ENCODE measurements at places on chromosomes 6 and 20.

- peak; percentile 69 for DNase-seq
Observed at GRCh38 chr20:59605601-59606364, 1.4 kb downstream of the PHACTR3 start.

DNA sequence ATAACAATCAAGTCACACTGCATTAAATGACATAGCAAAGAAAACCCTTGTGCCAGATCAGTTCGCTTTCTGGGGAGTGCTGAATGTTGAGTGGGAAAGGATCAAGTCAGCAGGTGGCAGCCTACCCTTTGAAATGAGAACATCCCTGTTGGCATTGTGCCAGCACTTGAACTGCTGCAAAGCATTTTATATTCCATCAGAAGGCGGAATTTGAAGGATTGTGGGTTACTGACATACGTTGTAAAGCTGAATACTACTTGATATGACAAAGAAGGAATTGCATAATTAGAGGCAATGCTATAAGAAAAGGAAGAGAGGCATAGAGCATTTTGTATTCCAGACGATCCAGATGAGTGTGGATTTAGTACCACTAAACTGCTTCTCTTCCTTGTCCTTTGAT, 26.5 kb downstream of the BCKDHB start:
- peak; percentile 16 for DNase-seq

GRCh38 chr20:24587384-24588046, 118.1 kb downstream of the SYNDIG1 start:
- no peak for DNase-seq

DNA sequence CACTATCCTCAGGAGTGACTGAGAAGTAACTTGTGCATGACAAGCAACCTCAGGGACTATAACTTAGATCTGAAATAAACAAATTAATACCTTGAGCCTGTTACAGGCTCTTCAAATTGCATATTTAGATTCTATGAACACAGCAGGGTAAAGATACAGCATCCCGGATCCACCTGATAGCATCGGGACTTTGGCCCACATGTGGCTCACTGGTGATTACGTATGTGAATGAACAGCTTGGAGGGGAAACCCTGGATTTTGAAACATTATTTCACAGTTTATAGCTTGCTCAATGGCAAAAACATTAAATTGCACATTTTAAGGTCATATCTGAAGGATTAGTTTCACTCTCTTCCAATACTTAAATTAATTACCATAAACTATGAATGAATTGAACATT, 133.2 kb downstream of the KHDRBS2 start:
- no peak for DNase-seq

- DNase-seq: no peak
Observed at GRCh38 chr6:15999201-15999600, 129.7 kb upstream of the MYLIP start.

DNA sequence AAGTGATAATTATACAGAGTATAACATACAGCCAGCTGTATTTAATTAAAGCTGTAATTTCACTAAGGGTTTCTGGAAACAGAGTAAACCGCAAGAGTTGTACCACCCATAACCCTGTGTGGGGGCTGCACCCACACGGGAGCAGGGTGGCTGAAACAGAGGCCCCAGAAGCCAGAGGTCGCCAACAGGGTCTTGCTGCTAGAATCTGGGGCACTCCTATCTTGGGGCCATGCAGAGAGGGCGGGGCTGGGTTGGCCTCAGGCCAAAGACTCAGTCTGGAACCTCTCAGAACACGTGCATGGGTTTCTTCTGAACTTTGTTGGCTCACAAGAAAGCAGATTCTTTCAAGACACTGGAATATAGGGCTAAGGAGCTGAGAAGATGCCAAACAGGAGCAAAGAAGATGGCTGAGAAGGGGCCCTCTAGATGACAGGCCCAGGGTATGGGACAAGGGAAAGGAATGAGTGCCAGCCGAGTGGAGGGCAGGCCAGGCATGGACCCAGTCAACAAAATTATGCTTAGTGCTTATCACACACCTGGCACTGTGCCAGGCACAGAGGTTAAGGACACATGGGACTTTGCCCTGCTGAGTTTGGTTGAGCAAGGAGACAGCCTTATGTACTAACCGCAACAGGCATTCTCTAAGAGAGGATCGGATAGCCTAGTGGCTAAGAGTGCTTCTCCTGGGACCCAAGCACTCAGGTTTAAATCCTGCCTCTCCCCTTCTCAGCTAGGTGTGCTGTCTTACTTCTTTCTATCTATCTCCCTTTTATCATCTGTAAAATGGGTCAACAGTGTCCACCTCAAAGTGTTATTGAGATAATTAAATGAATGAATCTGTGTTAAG, 96.6 kb upstream of the FOXP4 start:
- DNase-seq: no peak

GRCh38 chr6:68544450-68544849, 90.6 kb upstream of the ADGRB3 start:
- no peak for DNase-seq

DNA sequence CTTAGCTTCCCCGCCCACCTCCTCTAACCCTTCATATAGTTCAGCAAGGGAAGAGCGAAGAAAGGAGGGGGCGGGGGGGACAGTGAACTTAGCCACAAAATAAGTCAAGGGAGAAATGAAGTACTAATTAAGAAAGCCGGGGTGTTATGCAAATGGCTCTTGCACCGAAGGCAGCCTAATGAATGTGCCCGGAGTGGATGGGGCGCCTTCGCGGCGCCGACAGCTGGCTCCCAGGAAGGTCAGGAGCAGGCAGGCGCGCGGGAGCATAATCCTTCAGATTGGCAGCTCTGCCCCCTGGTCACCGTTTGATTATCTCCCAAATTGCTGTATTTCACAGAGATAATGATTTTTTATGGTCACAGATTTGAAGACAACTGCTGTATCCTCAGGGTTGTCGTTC, 395.1 kb downstream of the TFAP2B start:
- no peak for DNase-seq

DNA sequence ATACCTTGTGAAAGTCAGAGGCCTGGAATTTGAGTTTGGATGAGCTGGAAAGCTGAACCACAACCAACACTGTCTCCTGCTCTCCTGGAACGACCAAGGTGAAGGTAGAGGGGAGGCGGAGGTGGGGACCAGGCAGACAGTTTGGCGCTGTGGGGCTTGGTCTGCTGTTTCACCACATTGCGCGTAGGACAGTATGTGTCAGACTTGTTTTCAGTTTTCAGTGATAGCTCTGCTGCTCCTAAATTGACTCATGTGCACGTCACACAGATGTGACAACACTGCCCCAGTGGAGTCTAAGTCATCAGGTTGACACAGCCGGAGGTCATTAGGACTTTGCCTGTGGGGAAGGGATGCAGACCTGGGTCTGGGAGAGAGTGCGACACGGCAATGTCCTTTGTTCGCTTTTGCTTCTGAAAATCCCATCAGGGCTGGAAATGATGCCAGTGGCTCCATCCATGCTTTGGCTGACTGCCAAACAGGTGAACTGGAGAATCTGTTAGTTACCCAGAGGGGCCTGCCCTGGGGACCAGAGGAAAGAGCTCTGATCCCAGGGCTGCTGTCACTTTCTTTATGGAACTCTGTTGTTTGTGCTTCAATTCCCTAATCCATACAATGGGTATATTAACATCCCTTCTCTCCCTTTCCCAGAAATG, 255.5 kb downstream of the CDC5L start:
- no peak for DNase-seq

DNA sequence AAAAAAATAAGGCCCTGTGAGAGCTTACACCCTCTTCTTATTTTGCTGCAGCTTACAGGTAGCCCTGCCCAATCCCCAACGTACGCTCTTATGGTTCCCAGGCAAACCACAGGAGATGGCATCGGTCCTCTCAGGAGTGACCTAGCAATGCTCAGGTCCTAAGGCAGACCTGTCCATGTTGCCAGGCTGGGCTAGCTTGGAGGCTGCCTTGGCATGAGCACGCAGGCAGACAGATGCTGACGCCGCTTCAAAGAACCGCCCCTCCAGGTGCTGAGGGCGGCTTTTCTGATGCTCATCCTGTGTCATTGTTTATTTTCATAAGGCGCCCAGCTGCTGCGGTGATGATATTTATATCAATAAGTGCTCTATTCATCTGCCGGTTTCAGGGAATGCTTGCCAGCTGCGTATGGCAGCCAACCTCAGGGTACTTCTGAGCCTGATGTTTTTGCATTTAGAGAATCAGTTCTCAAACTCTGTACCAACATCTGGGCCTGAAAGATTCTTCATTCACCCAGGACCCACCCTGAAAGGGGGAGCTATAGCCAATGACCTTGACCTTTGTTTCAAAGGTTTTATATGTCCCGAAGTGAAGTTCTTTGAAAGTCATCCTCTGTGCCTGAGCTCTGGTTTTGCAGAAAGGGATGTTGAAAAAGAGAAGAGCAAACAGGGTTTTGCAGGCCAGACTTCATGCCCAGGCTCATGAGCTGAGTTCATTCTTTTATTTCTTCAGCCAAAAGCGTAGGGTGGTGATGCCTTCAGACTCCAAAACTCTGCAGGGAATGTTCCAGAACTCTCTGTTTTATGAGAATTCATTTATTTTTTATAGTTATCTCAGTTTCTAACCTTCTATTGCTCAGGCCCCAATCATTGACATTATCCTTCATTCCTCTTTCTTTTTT, 475.6 kb upstream of the CHD6 start:
- DNase-seq: no peak

- DNase-seq: no peak
Observed at GRCh38 chr6:35165630-35166071, 24.5 kb upstream of the TCP11 start.

DNA sequence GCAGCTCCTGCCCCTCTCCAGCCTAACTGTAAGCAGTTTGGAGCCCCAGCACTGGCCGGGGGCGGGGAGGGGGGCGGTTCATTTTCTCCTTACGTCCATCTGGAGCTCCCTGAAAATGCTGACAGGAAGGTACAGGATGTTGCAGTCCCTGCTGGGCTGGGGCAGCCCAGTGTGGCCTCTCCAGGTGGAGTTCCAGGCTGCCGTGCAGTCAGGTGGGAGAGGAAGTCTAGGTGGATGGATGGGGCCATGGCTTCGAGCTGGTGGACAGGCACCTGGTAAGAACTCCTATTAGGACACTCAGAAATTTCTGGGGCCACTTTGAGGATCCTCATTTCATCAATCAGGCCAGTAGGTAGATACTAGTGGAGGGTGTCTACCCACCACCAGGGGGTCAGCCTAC, 295.2 kb downstream of the CDH26 start:
- DNase-seq: no peak

DNA sequence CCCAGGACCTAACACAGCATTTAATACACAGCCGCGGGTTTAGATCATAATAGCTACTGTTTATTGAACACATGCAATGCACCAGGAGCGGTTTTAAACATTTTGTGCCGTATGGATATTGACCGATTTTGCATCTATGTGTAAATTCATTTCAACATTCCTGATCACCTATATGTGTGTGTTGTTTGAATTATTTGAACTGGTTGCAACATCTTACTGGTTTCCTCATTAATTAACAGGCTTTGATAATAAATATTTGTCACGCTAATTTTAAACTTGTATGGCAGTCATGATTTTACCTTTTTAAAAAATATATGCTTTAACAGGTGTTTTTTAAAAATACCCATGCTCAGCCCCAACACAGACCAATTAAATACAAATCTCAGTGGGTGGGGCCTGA, 35.8 kb downstream of the CPNE5 start:
- DNase-seq: no peak

DNA sequence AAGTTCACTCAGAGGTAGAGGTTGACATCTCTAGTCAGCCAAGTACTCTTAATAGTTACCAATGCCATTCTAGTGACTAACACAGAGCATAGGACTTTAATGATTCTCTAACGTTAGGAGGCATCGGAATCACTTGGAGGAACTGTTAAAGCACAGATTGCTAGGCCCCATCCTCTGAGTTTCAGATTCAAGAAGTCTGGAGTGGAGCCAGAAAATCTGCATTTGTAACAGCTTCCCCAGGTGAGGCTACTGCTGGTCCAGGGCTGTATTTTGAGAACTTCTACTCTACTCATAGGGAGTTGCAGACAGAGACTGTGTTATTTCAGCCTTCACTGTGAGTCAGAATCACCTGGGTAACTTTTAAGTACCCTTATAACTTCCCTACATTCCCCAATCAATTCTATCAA, 5.7 kb downstream of the LMBRD1 start:
- DNase-seq: no peak

DNA sequence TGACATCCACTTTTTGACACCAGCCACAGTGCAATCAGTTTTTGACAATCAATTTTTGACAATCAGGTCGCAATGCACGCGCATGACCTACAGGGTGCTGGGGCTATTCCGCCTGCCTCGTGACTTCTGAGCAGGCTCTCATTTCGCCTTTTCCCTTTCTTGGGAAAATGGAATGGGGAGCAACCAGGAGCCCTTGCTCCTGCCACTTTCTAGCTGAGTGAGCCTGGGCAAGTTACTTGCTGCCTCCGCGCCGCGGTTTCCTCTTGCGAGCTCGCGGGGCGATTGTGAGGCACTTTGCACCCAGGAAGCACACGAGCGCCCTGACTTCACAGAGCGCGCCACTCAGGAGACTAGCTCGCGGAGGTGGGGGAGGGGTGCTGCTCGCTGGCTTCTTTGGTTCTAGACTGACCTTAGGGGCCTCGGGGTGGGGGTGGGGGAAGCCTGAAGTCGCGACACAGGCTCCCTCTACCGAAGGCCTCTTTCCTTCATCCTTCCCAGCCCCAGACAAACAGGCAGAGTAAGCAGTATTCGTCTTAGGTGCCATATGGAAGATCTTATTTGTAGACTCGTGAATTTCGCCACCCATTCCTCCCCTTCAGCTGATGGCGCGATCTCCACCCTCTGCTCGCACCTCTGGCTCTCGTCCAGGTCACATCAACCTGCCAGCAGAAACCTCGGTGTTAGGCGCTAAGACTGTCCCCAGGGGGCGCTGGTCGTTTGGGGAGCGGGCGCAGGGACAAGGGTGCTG, 4.6 kb downstream of the TP53TG5 start:
- peak; percentile 86 for DNase-seq

DNA sequence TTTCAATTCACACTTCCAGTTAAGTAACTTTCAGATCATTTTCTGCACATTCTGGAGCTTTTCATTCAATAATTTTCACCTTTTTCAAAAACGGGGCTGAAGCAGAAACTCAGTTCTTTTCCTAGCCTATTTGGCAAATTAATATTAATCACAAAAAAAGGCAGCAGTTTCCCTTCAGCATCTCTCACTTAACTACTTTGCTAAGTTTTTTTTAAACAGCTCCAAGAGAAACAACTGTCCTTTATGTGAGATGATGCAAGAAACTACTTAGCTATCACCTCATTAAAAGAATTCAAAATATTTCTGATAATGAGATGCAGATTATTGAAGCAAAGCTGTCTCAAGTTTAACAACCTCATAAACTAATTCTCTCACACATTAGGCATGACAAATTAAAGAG, 11.8 kb downstream of the CASS4 start:
- DNase-seq: no peak

GRCh38 chr6:98904096-98904495, 43.6 kb downstream of the FBXL4 start:
- DNase-seq: no peak

- no peak for DNase-seq
Observed at GRCh38 chr6:3431994-3432393, 24.9 kb downstream of the SLC22A23 start.

All from hippocampal formation (tissue), 2 donors.